Neural progenitor cell (in vitro differentiated cells): ENCODE measurements at places on chromosomes 6 and 20. TPM values are rescaled to one million over a fixed set of nuclear protein-coding genes. Genes with fewer than 3 reads are reported as not detected.
A peak's percentile ranks its signal among the peaks of the same experiment; 100 is the strongest.

DNA sequence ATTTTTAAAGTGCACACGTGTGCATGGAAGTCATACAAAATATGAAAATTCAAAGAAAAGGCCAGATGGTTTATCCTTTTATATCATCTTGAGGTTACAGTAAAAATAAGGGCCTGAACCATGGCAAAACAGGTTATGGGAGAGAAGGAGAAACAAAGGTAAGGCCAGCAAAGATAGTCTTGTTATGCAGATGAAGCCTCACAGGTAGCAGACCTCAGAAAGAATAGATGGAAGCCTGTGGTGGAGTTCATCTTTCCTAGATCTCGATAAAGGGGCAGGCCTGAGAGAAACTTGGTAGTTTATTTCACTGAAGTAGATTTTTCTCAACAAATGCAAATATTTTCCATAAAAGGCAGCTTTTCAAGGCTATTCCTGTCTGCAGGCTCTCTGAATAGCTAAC, 693.8 kb downstream of the KHDRBS2 start:
- DNase-seq = no peak

DNA sequence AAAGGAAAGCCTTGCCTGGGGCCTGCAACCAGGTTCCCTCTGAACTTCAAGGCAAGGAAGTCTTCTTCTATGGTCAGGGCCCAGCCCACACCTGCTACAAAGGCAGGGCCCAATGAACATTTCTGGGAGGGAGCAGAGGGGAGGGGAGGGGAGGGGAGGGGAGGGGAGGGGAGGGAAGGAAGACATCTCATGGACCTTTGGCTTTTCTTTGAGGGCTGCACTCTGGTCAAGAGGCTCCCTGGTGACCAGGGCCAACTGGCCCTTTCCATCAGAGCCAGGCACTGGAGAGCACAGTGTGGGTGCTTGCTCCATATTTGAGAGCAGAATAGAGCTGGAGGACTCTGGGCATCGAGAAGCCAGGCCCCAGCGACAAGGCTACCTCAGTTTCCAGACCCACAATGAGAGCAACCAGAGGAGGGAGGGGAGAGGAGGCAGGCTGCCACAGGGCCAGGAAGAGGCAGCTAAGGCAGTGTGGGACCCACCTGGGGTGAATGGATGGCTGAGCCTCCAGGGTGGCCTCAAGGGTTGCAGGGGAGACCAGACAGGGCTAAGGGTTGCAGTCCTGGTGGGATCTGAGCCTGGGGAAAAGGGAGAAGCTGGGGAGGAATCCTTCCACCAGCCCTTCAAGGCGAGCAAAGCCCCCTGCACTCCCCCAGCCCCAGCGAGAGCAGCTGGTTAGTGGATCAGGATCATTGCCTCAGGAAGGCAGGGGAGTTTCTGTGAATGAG, 84.8 kb downstream of the MRPL14 start:
- no peak for DNase-seq

GRCh38 chr6:129849456-129849855, 11.7 kb downstream of the TMEM244 start:
- DNase-seq = no peak

DNA sequence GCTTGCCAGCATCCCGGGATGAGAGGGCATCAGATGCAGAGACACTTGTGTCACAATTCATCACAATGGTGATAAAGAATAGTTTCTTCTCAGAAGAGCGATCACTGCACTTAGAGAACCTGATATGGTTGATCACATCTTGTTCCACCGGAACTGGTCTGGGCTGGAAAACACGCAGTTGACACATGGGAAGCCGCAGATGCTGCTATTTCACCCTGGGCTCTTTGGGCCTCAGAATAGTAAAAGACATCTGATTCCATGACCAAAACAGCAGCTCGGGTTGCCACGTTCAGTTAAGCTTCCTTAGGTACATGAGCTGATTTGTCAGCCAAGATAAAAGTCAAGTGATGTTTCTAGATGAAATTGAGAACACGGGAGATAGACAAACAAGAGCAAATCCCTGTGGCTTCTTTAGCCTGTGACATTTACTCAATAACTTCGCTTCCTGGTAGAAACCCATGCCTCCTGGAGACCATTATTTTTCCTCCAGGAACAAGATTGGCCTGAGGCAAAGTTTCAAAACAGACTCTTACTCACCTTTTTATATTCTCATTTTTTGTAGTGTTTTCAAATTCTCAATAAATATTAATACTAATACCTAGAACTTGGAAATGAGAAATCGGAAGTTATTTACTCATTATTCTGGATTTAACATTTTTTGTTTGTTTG, 59.4 kb downstream of the TRMT6 start:
- DNase-seq = no peak

DNA sequence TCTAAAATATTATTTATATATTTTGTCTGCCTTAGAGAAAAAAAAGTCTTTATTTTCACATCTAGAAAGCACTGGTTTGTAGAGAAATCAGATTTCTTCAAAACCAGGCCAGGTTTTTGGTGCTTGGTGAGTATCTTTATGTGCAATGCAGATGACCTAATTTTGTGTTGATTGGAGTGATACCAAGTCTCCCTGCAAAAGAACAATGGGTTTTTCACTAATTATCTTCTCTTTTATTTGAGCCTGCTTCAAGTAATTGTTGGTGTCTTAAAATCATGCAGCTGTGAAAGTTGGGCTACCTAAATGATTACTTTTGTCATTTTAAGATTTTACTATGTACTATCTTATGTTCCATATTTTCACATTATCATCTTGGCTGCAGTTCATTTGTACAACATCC, 874.7 kb downstream of the TFAP2A start:
- DNase-seq = no peak

- no peak for DNase-seq
These were observed 263.4 kb upstream of the THEMIS start for GRCh38 chr6:128164254-128164653.

GRCh38 chr6:141488488-141488887, 644.2 kb upstream of the GJE1 start:
- no peak for DNase-seq

GRCh38 chr6:11917951-11918738, 94.0 kb upstream of the HIVEP1 start:
- DNase-seq = no peak

- DNase-seq = peak; percentile 41
These were observed 87.1 kb downstream of the TMEM242 start for GRCh38 chr6:157236040-157236725.

DNA sequence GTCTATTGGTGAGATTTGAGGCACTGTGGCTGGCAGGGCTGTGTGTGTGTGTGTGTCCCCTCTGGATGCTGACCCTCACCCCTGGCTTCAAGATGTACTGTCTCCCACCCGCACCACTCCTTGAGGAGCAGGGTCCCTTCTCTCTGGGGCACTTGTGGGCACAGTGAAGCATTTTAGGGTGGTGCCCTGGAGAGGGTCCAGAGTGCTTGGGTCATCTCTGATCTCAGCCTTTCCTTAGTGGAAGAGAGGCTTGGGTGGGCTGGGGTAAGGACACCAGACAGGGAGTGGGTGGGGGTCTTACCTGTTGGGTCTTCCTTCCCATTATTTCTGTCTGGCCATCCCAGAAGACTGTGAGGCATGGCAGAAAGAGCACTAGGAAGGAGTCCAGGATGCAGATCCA, 66.1 kb downstream of the EFCAB8 start:
- DNase-seq = no peak

DNA sequence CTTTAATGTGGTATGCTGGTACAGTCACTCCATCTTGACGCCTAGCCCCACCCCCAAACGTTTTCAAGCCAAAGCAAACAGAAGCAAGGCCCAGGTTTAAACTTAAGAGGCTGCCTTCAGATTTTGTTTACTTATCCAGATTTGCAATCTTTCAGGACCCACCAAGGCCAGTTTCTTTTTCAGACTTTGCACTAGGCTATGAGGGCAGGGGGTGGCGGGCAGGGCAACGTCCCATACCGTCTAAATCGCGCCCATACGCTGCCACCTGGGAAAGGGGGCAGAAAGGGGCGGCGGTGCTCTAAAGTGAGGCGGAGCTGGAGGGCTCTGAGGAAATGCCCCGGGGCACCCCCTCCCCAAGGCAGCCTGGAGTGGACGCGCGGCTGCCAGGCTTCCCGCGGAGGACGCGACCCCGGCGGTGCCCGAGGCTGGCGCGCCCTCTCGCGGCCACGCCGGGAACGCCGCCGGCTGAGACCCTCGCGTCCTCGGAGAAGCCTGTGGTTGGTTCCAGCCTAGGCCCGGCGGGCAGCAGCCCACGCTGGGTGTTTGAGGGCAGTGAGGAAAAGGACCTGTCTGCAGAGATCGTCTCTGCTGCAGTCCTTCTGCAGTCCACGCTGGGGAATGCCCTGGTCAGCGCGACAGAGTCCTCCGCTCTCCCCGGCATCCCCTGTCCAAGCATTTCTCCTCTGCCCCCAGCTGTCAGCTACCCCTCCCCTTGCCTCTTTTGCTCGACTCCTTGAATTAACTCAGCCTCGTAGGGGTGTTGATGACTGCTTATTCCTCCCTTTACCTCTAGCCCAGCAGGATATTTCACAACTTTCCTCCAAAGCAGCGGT, 129.2 kb upstream of the PRND start:
- DNase-seq = peak; percentile 75

DNA sequence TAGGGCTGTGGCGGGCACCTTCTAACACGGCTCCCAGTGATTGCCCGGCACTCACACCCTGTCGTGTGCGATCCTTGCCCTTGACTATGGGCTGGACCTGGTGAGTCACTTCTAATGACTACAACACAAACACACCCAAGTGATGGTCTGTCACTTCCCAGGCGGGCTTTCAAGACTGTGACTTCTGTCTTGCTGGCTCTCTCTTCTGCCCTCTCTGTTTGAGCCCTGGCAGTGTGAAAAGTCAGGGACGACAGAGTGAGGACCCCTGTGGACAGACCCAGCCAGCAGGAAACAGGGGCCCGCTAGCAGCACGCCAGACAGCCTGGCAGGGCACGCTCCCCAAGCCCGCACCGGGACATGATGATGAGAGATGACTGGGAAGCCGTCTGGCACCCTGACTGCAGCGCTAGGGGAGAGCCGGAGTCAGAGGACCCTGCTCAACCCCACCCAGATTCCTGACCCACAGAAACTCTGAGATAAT, 43.0 kb downstream of the KIF16B start:
- DNase-seq = no peak

DNA sequence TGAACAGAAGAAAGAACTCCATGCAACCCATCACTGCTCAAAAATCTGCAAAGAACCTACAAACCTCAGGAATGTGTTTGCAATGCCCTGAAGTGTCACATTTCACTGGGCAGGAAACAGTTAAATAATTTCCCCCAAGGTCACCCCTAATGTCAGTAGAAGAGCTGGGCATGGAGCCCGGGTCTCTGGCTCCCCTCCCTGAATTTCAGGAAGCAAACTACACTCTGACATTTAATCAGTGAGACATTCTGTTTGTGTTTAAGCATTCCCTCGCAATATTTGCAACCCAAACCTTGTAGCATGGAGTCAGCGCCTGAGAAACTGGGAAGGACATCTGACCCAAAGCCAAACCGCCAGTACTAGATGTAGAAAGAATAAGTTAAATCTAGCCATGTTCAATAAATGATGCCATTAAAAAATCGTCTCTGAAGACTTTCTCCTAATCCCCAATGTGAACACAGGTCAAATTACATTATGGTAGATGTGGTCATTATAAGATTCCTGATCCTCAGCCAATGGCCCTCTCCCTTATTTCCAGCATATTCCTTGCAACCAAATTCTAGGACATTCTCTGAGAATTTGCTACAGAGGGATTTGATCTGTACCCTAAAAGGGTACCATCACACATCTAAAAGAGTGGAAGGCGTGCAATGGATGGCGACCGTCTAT, 91.2 kb upstream of the ADTRP start:
- DNase-seq = no peak

DNA sequence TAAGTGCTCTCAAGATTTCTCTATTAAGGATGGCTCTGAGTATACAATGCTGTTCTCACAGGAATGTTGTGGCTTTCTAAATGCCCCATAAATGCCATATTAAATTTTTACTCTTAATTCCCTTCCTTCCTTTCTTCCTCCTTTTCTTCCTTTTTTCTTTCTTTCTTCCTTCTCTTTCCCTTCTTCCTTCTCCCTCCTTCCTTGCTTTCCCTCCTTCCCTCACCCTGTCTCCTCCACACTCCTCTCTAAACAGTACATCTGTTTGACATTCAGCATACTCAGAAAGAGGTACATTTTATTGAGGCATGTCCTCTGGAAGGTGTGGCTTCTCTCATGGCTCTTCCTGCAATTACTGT, 433 bp upstream of the SLC17A1 start:
- DNase-seq = no peak

- no peak for DNase-seq
These were observed 29.5 kb upstream of the MAS1L start for GRCh38 chr6:29517245-29517644.

DNA sequence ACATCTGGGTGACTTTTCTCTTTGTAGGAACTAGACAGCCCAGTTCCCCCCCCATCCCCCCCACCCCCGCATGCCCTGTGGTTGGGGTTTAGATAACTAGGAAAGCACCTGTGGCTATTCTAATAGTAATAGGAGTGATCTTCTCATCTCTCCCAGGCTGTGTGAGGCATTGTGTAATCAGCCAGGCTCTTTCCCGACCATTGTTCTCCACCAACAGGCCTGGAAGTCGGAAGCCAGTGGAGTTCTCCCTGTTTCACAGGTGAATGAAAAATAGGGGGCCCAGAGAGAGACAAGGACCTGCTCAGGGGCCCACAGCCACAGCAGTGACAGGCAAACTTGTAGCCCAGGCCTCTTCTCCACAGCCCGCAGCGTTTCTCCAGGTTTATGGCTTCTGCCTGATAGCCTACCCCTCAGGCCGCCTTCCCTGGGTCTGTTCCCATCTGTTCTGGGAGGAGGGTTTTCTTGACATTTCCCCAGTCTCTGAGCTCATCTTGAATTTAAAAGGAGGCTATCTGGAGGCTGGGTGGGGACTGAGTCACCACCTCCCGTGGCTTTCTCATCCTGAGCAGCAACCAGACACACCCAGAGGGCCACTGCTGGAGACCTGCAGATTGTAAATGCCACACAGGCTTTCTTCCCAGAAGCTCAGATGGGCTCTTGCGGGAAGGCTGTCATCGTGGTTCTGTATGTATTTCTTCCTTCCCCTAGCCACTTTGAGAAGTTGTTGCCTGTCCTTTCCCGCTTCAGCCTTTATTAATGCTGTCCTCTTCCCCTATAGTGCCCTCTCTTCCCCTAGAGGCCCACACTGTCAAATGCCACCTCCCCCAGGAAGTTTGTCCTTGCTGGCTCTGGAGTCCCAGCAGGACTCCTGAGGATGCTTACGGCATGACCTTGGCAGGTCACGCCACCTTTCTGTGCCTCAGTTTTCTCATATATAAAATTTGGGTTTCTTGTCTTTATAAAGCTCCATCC, 75.9 kb upstream of the MYL9 start:
- peak; percentile 53 for DNase-seq

GRCh38 chr6:153525998-153526397, 394.9 kb upstream of the RGS17 start:
- DNase-seq = no peak

- DNase-seq = no peak
These were observed 57.0 kb downstream of the PRR18 start for GRCh38 chr6:166251211-166251610.

Gene MUC21
- total RNA-seq = not detected in 2 replicates

Gene E2F1
- total RNA-seq = 9.7 and 29.7 TPM in 2 replicates

Gene WFDC10B
- not detected in 2 replicates for total RNA-seq

Gene OXT
- total RNA-seq = not detected in 2 replicates

Gene WFDC2
- 2.7 and 5.8 TPM in 2 replicates for total RNA-seq

Gene COL12A1
- total RNA-seq = 0.87 and 1.3 TPM in 2 replicates

Gene LAMA4
- total RNA-seq = 0.50 and 0.56 TPM in 2 replicates

Gene C20orf141
- total RNA-seq = not detected in 2 replicates

Gene TOX2
- 1.8 TPM in 1 of 2 replicates, not detected in the other for total RNA-seq
